WERI-Rb-1 (cell line): ENCODE measurements at places on chromosomes 12 and 14.

GRCh38 chr12:32918890-32919801, 22.6 kb upstream of the PKP2 start:
- DNase-seq: peak; percentile 21

DNA sequence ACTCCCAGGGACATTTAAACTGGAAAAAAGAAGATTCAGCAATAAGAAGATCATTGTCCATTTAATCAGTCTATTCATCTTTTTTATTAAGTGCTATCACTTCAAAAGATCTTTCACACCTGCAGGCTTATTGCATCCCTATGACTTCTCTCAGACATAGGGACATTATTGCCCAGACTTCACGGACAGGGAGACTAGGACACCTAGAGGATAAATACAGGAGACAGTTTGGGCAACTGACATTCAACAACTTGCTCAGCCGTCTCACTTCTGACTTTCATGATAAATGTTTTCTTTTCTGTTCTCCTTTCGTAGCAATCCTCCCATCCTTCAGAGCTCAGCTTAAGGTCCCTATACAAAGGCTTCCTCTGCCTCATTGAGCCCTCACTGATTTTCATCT, 84.3 kb downstream of the TMEM30B start:
- DNase-seq: no peak

DNA sequence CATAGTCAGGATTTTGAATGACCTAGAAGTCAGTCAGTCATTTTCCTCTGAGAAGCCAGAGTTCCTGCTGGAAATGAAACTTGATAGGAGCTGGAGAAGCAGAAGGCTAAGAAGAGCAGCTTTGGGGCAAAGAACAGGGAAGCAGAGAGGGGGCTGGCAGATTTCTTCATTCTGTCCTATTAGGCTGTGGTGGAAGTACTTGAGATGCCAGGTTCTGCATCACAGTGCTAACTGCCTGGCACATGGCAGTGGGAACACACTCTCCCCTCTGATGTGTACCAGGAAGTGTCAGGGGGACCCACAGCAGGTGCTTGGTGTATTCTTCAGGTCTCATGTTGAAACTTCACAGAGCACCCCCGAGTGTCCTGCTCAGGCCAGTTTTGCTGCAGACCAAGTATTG, 61.0 kb downstream of the SUSD6 start:
- DNase-seq: no peak

DNA sequence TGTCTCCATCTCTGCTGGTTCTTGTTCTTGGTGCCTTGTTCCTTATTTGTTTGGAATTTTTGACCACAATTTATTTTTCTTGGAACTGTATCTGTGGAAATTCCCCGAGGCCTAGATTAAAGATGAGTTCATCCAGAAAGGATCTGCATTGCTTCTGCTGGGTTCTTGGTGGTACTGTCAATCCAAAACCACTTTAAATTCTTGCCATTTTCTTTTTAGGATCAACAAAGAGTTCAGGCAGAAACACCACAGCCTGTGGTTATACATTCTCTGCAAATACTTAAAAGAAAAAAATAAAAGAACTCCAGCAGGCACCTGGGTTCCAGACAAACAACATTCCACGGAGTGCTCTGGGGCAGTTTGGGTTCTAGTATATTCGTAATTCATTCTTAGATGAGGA, 6.0 kb upstream of the VAMP1 start:
- DNase-seq: no peak

- DNase-seq: no peak
Measured at GRCh38 chr12:65798918-65799317, 25.4 kb upstream of the HMGA2 start.

- no peak for DNase-seq
Measured at GRCh38 chr12:97452230-97452629, 10.4 kb upstream of the RMST start.

GRCh38 chr12:124715121-124715990, 147.9 kb upstream of the NCOR2 start:
- DNase-seq: no peak

- DNase-seq: no peak
Measured at GRCh38 chr14:55884819-55885218, 233.4 kb upstream of the PELI2 start.

DNA sequence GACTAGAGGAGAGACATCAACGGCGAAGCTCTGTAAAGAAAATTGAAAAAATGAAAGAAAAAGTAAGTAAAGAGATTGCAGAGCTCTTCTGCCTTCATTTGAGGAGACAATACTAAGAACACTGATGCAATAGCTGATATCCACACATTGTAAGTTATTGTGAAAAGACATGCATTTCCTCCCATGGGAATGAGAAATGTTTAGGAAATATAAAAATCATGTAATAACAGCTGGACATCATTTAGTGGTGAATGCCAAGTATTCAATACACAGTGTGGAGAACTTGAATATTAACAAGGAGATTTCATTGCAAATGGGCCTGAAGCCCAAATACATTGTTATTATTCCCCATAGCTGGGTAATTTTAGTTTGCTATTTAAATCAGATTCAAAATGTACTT, 179.2 kb downstream of the KICS2 start:
- DNase-seq: no peak
